GM06990 (cell line): ENCODE measurements at places on chromosomes 6 and 20.

GRCh38 chr6:150212778-150213177 is 69.9 kb downstream of the PPP1R14C start:
- DNase-seq = no peak

GRCh38 chr6:140070846-140071473 is 696.5 kb upstream of the CITED2 start:
- no peak for DNase-seq

GRCh38 chr6:43722920-43723545 is 35.4 kb upstream of the MRPS18A start:
- no peak for DNase-seq

GRCh38 chr6:101403216-101403945 is 9.9 kb downstream of the GRIK2 start:
- DNase-seq = no peak

GRCh38 chr20:37346535-37347346 is 801 bp downstream of the SRC start:
- DNase-seq = no peak
